ENCODE measurements at places on chromosomes 3 and 15. TPM values are rescaled to one million over a fixed set of nuclear protein-coding genes. Genes with fewer than 3 reads are reported as not detected.
A peak's percentile ranks its signal among the peaks of the same experiment; 100 is the strongest.

DNA sequence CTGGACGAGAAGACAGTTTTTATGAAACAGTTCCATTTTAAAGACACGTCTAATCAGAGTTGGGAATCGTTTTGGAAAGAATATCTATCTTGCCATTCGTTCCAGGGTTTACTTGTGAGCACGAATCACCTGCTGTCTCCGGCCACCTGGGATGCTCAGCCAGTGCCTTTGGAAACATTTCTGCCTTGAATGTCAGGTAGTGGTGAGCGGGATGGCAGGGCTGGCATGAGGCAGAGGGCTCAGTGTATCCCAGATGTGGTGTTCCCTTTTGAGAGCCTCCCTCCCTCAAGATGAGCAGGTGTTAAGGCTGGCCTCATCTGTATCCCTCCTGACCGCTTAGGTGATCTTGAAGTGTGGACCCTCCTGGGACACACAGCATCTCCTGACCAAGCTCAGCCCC is 47.9 kb upstream of the PLXNA1 start:
- DNase-seq = peak; percentile 34

DNA sequence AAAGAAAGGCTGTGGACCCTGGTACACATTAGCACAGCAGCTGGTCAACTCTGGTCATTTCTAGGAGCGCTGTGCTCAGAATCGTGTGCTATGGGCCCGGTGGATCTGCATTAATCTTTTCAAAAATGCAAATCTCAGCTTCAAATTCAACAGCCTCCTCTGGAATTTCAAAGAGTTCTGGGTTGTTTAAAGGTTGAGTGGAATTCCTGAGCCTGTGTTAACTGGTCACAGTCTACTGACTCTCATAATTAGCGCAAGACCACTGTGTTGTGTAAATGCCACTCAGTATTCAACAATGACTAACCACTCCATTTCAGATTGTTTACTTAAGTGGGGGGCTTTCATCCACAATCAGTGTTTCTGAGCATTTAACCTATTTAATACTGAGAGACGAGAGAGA is 2.7 kb upstream of the ARNT2 start:
- no peak for DNase-seq

DNA sequence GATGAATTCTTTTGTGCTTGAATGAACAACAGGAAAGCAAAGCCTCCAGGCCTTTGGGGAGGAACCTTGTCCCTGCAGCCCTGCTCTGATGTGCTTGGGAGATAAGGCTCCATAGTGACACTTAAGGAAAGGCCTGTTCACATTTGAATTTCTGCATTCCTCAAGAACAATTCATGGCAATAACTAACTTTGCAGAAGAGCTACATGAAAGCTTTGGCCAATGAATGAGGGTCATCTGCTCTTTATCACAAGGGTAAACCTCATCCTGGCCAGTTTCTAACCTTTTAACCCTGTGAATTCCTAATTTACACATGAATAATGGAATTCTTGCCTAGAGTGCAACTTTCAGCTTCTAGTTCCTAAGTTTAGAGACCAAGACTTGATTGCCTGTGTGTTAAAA is 5.6 kb downstream of the PRTG start:
- no peak for DNase-seq

Gene SLC9A9
- total RNA-seq = 25.5 TPM

DNA sequence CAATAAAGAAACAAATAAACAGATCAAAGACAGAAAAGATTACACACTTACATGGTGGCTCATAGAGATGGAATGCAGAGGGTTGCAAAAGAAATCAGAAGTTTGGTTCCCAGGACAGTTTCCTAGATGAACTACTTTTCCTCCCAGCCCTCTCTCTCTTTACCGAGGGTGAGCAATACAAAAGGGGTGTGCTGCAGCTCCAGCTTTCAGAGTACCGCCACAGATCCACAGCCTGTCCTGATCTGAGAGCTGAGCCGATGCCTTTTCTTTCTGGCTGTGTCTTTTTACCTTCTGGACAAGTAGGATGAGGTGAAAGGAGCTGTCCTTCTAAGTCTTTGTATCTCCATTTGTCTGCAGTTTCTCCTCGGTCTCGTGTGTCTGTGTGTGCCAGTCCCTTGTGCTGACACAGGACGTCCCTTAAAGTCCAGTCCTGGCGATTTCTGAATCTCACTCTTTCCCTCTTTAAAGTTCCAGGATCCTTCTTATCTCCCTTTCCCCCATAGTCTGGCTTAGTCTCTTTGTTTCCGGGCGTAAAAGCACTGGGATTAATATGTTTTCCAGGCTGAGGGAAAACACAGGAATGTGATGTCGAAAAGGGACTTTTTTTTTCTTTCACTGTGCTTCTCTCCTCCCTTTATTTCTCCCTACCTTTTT is 540 bp downstream of the CCDC80 start:
- DNase-seq = peak; percentile 75

GRCh38 chr15:42986693-42987342 is 66.2 kb upstream of the TTBK2 start:
- DNase-seq = no peak

DNA sequence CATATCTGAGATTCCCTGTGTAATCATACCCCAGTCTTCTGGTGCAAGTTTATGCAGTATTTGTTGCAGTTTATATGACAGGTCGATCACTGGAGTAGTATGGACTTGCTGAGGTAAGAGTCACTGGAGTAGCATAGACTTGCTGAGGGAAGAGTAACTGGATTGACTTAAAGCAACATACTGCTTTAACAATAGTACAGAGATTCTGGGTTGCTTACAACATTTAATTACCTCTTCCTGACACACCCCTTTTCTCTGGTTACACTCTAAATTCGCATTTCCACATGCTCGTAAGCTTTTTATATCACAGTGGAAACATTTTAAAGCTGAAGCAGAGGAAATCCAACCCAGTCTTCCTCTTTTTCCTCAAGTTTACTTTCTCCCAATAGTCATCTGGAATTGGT is 11.8 kb downstream of the AAGAB start:
- DNase-seq = no peak

DNA sequence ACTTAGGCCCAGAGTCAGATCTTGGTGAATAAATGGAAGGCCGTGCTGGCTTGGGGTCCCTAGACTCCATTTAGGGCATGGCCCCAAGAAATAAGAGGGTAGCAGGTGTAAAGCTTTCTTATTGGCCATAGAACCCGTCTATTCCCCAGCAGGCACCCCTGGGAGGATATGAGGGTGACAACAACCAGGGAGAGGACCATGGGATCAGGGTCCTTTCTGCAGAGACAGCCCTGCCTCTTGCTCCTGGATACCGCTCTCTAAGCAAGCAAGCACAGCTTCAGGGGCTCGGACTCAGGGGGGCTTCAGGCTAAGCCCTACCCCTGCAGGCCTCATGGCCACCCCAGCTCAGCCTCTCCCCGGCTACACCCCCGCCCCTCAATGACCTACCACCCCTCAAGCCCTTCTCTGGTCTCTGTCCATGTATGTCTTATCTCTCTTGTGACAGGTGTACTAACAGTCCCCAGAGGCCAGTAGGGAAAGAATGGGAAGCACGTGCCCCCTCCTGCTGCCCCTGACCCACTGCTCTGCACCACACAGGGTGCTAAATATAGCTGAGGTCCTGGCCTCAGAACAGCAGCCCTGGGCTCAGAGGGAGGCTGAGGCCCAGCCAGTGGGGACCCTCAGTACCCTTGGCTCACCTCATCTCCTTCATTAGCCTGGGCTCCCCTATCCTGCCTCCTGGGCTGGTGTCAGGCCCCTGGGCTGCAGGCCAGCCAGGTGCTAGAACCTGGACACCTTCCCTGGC is 1.9 kb downstream of the XIRP1 start:
- no peak for DNase-seq

- no peak for DNase-seq
These were observed 55.8 kb downstream of the COL6A6 start for GRCh38 chr3:130572769-130573168.

GRCh38 chr3:134375582-134376384 is 1.5 kb upstream of the AMOTL2 start:
- DNase-seq = peak; percentile 65

DNA sequence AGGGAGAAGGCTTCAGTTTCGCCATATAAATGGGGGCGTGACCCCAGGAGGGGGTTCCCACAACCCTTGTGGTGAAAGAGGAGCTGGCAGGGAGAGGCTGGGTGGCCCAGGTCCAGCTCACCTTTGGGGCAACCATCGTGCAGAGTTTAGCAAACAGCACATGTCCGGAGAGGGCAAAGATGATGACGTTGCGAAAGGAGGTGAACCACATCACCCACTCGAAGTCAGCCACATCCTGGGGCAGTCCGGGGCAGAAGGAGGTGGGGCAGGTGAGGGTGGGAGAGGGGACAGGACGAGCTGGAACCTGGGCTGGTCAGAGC is 3.7 kb downstream of the HHATL start:
- no peak for DNase-seq

Gene GRK7
- not detected for total RNA-seq

Gene RTP3
- total RNA-seq = not detected

Gene FAM3D
- 0.36 TPM for total RNA-seq

Gene ZIC4
- not detected for total RNA-seq

Gene FXR1
- total RNA-seq = 126 TPM

DNA sequence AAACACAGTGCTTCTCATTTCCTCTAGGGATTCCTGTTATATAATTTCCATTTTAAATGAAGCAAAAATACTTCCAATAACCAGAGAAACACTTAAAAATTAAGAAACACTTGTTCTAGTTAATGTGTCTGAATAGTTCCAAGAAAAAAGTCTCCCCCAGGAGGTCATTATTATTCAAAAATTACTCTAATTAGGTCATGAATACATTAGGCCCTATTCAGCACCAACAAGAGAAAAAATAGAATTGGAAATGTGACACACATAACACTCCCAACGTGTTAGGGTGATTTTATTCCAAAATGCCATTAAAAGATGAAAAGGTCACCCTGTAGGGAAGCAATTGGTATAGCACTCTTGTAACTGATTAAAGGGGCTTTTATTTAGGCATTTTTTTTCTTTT is 382.1 kb downstream of the TUSC7 start:
- DNase-seq = no peak

DNA sequence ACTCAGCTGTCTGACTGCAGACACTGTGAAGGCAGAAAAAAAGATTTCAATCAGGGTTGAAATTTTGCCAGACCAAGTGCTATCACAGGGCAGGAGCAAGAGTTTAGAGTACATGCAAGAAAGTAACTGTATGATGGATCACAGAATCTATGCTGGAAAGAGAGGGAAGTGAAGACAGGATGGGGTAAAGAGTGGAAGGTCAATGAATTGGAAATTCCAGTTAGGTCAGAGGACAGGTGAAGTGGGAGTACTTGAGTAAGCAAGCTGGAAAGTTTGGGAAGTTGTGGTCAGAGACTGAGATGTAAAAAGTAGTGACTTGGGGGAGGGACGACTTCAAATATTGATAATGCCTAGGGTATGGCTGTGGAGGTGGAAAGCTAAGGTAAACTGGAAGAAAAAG is 7.2 kb downstream of the SPG11 start:
- no peak for DNase-seq

Gene ARNT2
- total RNA-seq = 4.3 TPM

Gene MUC20
- 2.9 TPM for total RNA-seq

- no peak for DNase-seq
These were observed 121.9 kb downstream of the CHST2 start for GRCh38 chr3:143241481-143241951.

GRCh38 chr3:128360705-128361271 is 105.9 kb downstream of the DNAJB8 start:
- DNase-seq = no peak

- no peak for DNase-seq
These were observed 33.9 kb downstream of the PFN2 start for GRCh38 chr3:149936812-149937230.

DNA sequence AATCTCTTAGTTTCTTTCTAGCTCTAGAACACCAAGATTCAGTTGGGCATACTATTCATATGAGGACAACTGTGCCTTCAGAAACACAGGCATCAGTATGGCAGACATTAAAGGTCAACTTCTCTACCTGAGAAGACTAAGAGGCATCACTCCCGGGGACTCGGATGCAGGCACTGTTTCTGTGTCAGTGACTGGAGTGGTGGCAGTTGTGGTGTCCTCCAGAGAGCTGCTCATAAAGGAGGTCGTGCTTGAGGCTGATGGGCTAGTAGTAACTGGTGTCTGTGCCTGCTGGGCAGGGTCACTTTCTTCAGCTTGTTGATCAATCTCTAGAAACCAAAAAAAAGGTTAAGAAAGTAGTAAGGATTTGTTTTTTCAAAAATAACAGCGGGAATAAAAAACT is 75.2 kb downstream of the FBXL22 start:
- DNase-seq = no peak

Gene WNT5A
- 9.1 TPM for total RNA-seq

Gene SLC12A6
- total RNA-seq = 22.7 TPM

GRCh38 chr15:101651554-101652097 is 555 bp downstream of the TM2D3 start:
- DNase-seq = no peak

Gene RHCG
- total RNA-seq = not detected

DNA sequence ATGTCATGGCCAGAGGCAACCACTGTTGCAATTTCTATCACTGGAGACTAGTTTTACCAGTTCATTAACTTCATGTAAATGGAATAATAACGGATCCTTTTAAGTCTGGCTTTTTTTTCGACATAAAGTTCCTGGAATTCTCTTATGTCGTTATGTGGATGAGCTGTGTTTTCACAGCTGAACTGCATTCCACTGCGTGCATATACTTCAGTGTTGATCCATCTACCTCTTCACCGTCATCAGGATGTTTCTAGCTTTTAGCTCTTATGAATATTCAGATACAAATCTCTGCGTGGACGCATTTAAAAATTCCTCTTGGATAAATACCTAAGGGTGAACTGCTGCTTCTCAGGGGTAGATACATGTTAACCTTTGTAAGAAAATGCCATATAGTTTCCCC is 15.6 kb upstream of the CYFIP1 start:
- DNase-seq = no peak

- no peak for DNase-seq
These were observed 248.0 kb upstream of the CNTN3 start for GRCh38 chr3:74862476-74862875.

GRCh38 chr3:127911421-127911931 is 3.6 kb upstream of the KBTBD12 start:
- no peak for DNase-seq

Gene CPEB1
- total RNA-seq = 11.1 TPM

DNA sequence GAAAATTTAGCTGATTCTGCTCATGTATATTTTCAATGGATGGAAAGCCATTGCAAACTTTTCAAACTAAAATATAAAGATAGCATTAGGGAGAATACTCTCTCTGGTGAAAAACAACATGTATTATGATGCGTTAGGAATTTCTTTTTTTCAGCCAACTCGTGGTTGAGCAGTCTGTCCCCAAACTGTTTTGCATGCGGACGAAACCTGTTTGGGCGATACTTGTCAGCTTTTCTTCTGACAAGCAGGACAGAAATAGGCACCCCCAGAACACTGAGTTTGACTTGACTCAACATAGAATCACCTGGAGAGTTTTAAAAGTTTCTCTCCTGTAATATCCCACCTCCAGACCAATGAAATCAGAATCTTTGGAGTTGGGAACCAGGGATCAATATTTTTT is 417.5 kb upstream of the TPRG1 start:
- DNase-seq = no peak

- peak; percentile 77 for DNase-seq
These were observed 36.3 kb upstream of the TMC3 start for GRCh38 chr15:81410318-81410753.

Gene MST1R
- total RNA-seq = 2.0 TPM

Gene PLSCR5
- not detected for total RNA-seq

Gene LRRN1
- total RNA-seq = 0.28 TPM
